Fibroblast of gingiva (primary cell): ENCODE measurements at places on chromosomes 5 and 9.

DNA sequence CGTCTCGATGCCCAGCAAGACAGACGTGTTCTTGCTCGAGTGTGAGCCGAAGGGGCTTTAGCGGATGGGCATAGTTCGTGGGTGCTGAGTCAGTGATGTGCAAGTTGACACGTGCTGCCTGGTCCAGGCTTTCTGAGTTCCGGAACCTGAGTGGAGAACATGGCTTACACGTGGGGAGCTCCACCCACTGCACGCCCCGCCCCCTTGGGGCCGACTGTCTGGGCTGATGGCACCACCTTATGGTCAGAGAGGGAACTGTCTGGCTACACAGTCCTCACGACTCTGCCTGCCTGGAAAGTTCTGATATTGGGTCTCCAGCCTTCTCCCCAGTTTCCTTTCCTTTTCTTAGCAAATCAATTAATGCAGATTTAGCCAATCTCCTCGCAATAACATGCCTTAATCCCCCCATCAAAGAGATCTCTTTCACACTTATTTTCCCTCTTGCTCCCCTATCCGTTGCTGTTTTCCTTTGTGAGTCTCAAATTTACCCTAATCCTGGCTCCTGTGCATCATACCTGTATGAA, 3.8 kb upstream of the STC2 start:
- peak; percentile 83 for DNase-seq

- DNase-seq, result no peak
Measured at GRCh38 chr5:169085636-169086035, 215.3 kb downstream of the SLIT3 start.

GRCh38 chr9:136486823-136487620, 4.2 kb upstream of the SEC16A start:
- no peak for DNase-seq

GRCh38 chr5:178983728-178984127, 11.4 kb downstream of the GRM6 start:
- no peak for DNase-seq

DNA sequence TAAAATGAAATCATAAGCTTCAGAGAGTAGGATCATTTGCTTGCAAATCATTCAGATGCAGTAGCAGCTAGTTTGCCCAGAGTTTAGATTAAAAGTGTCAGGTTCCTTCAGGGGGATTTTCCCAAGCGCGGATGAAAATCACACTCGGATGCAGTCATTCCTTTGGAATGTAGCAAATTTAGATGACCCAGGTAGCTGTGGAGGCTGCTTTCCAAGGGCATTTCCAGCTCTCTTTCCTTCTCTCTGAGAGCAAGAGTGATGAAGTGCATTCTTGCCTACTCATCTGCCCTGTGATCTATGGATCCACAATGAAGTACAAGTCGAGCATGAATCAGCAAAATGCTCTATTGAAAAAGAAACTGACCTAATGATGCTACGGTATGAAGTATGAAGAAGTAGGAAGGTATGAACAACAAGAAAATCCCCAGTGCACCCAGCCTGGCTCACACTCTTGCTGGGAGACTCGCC, 200.2 kb downstream of the PLK2 start:
- DNase-seq, result peak; percentile 74

- DNase-seq, result no peak
Measured at GRCh38 chr9:13049223-13049622, 230.3 kb downstream of the MPDZ start.

- no peak for DNase-seq
Measured at GRCh38 chr9:37550781-37551180, 25.4 kb downstream of the FBXO10 start.

GRCh38 chr5:28165096-28165495, 1126.7 kb upstream of the CDH9 start:
- peak; percentile 10 for DNase-seq

- DNase-seq, result no peak
Measured at GRCh38 chr5:130078661-130079060, 174.4 kb downstream of the CHSY3 start.

DNA sequence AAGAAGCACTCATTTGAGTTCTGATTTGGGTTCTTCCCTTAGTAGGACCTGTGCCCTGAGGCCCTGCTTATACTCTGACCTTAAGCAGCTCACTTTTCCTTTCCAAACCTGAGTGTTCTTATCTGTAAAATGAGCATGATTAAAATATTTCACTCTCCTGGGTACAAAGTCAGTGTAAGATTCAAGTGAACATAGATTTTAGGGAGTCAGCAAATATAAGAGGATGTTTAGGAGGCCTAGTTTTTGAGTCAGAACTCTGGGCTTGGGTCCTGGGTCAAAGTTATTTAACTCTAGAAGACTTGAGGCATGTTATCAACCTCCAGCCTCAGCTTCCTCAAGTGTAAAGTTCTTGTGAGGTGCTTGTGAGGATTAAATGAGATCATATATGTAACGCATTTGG, 8.7 kb upstream of the SPARC start:
- DNase-seq, result no peak

DNA sequence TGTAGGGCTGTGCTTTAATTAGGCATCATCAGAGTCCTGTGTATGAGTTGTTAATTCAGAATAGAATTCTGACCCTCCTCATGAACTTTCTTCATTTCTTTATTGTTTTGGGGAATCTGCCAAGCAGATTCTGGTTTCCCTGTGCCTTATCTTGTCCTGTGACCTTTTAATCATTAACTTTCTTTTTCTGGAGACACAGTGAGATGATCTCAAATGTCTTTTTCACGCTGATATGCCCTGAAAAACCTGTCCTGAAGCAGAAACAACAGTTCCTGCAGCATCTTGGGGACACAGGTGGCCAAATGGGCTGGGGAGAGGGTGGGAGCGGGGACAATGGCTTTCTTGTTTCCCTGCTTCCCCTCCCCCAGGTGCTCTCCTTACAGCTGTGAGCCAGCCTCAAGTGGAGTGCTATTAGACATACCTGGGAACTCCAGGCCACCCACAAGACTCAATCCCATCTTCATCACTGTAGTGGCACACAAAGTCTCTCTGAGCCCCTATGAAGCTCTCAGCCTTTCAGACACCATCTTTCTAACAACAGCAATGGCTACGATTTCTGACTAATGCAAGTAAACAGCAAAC, 213.8 kb downstream of the ATP10B start:
- DNase-seq, result no peak

DNA sequence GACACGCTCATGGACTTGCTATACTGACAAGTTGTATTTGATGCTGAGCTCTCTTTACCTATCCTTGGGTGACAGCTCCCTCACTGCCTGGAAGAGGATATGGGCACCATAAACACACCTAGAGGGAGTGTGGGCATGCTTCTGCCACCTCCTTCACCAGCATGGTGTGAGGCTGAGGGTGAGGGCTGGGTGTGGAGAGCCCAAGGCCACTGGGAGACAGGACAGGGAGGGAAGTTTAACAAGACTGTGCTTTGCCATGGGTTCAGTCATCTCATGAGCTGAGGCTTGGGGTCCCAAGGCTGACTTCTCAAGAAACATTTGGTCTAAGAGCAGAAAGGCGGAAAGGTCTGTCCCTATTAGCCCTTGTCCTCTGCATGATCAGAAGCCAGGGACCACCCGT, 93.6 kb upstream of the ANKRD55 start:
- DNase-seq, result no peak

DNA sequence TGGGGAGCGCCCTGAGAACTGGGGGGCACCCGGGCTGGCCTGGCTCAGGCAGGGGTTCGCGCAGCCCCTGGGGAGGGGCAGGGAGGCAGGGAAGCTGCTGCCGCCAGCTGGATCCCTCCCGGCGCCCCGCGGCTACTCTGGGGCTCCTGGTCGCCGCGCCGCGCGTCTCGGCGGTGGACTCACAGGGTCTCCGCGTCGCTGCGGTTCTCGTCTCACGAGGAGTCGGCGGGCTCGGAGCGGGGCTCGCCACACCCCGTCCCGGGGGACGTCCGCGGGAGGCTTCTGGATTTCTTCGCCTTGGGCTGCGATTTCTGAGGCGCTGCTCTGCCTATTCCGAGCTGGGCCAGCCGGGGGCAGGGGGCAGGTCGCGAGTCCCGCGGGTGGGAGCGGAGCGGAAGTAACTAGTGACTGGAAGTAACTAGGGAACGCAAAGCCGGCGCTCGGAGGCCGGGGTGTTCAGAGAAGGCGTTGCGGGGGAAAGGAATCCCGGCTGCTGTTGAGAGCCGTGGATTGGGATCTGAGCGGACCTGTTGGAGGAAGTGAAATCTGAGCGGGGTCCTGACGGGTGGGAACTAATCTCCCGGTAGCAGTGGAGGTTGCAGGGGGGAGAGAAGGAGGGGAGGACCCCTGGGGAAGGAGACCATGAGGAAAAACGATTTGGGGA, 511 bp downstream of the CYSTM1 start:
- DNase-seq, result peak; percentile 79

GRCh38 chr5:86542532-86542931, 75.2 kb upstream of the COX7C start:
- DNase-seq, result no peak

- no peak for DNase-seq
Measured at GRCh38 chr5:62127098-62127736, 178.8 kb upstream of the KIF2A start.

- no peak for DNase-seq
Measured at GRCh38 chr5:160547872-160548271, 126.2 kb downstream of the PTTG1 start.

DNA sequence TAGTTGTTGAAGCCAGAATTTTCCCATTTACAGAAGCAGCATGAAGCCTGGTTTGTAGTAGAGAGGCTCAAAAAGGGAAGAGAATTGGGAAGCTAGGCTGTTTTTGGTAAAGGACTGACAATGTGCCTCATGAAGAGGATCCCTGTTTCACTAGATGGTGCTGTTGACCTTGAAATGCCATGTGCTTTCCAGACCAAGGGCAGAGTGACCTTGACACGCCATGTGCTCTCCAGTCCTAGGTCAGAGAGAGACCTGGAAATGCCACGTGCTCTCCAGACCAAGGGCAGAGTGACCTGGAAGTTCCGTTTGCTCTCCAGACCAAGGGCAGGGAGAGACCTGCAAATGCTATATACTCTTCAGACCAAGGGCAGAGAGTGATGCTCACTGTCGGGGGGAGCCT, 32.0 kb downstream of the UNC13B start:
- DNase-seq, result no peak

GRCh38 chr5:133977858-133978257, 9.4 kb upstream of the C5orf15 start:
- DNase-seq, result peak; percentile 60

DNA sequence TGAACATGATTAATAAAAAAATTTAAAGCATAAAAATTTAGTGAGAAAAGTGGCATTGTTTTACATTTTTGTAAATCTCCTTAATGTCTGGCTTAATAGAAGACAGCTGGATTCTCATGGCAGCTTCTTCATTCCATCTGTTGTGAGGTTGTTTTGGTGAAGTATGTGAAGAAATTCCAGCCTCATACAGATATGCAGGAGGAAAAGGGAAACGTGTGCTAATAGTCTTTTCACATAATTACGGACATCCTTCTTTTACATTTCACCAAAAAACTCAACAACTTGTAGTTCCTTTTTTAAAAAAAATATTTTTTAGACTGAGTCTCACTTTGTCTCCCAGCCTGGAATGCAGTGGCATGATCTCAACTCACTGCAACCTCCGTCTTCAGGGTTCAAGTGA, 46.9 kb downstream of the HACD4 start:
- DNase-seq, result peak; percentile 65

DNA sequence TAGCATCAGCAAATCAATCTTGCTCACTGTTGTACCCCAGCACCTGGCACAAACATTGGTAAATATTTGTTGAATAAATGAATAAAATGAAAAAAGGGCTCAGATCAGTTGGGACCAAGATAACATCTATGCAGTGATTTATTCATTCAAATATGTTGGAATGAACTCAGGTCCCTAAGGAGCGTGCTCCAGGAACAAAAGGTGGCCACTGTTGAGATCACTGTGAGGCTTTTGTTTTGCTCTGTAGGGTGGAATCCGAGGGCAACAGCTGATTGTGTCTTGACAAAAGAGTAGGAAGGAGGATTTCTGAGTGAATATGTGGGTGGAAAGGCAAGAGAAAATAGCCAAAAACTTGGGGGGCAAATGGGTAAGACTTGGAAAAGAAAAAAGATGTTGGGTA, 89.7 kb downstream of the PPP2R2B start:
- DNase-seq, result no peak

- no peak for DNase-seq
Measured at GRCh38 chr5:136162008-136162407, 29.4 kb downstream of the SMAD5 start.

- no peak for DNase-seq
Measured at GRCh38 chr5:9877488-9877887, 247.3 kb upstream of the TAS2R1 start.

DNA sequence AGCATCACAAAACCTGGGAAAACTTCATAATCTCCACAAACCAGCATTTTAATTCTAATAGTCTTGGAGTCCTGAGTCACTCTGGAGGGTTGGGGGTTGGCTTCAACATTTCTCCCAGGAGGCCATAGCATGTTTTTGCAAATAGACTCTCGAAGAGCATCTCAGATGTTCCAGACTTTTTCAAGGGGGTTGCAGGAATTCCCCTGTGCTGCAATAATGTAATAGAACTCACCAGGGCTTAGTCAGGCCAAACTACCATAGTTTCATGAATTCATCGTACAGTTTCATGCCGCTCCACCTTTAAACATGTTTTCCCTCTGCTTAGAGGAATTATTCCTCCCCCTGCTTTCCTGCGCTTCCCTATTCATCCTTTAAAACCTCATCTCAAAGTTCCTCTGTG, 499.5 kb upstream of the KLF4 start:
- peak; percentile 53 for DNase-seq

- peak; percentile 63 for DNase-seq
Measured at GRCh38 chr9:38339087-38339486, 53.4 kb upstream of the ALDH1B1 start.

DNA sequence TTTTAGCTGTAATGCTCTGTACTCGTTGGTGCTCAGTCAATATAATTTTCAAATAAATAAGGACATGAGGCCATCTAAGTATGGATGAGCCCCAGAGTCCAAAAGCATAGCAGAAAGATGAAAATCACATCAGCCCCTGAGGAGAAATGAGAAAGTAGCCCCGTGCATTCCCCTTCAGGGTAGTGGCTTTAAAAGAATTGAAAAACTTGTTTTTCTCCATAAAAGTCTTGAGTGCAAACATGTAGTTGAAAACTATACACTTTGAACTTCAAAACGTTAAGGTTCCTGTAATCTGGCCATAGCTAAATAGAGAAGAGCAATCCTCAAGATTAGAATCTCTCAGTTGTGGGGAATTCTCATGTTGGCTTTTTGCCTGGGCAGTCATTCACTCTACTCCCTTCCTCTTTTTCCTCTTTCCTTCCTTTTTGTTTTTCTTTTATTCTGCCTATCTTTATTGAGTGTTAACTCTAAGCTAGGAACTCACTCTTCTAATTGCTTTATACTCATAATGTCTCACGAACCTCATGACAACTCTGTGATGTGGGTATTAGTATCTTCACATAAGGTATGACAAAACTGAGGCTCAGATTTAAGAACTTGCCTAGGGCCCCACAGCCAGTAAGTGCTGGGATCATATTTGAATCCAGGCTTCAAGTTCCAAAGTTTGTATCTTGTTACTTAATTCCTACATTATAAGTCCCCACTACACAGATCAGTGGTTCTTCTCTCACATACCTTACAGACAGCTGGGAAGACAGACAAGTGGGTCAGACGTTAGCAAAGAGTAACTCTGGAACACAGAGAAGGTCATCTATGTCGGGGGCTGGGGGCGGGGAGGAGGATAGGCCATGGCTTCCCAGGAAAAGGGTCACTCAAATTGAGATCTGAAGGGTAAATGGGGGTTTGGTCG, 46.4 kb upstream of the ABCA1 start:
- no peak for DNase-seq
